ENCODE measurements at places on chromosomes 5 and 9.

DNA sequence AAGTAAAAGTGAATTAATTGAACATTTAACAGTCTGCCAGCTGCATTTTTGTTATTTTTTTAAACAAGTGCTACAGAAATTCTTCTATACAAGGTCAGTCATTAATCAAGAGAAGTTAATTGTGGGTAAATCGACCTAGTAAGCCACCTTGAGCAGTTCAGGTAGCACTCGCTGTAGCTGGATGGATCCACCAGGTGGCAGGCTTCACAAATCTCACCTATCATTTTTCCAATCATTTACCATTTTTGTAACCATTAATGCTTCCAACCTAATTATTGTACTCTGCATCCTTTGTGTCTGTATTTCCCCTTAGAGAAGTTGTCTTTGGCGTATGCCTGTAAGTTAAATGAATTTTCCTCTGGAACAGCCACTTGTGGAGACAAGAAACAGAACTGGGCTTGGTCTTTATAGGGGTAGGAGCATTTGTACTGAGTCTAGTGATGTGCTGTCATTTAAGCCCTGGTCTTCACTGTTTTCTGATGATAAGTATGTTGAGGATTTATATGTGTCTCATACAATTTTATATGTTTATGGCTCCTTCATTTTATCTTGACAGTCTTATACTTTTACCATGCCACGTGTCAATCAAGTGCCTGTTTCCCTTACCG is 39.5 kb downstream of the CD180 start:
- no peak for DNase-seq

GRCh38 chr9:4741365-4742089 is 525 bp upstream of the AK3 start:
- DNase-seq, result peak; percentile 88

DNA sequence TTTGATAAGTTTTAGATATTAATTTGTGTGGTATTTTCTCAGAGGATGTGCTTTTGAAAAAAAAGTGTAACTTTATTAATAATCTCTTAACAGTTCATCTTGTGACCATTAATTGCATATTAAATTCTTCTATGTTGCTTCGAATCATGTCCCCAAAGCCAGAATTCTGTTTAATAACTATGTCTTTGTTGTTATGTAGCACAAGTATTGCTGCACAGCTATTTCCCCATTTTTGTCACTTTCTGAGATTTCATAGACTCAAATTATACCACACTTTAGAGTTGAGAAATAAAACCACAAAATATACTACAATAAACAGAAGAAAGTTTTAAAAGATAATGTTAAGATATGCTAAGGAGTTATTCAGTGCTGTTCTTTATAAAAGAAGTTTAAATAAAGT is 2.8 kb downstream of the MEF2C start:
- DNase-seq, result no peak

DNA sequence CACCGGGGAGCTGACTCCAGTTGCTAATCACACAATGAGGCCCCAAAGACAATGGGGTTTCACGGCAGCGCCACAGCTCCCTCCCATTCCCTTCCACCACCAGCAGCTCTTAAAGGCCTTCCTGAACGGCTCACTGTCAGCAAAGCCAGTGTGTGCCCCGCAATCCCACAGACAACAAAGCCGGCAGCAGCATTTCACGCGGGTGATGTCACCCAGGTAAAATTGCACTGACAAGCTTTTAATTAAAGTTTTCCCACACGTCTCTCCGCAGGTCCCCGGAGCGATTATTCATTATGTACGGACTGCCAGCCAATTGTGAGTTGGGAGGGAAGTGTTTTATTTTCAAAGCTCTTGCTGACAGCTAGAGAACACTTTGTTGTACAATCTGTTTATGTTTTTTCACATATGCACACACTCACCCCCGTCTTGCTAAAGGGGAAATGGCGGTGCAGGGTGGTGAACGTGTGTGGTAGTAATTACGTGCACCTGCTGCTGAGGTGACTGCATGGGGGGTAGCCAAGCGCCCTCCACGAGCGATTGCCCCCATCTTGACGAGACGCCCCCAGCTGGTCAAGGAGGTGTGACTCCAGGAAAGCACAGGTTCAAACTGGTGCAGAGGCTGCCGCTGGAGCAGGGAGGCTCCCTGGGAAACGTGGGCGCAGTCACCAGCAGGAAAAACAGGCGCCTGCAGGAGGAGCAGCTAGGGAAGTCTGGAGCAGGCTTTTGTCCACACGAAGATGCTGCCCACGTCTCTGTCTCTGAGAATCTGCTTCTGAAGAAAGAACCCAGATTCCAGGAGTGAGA is 65.0 kb downstream of the IRX2 start:
- DNase-seq, result no peak

- no peak for DNase-seq
Measured at GRCh38 chr5:32044434-32044833, 129.7 kb downstream of the GOLPH3 start.

- DNase-seq, result no peak
Measured at GRCh38 chr9:91732187-91733005, 217.6 kb downstream of the ROR2 start.

- no peak for DNase-seq
Measured at GRCh38 chr9:78905986-78906755, 609.2 kb downstream of the PSAT1 start.

DNA sequence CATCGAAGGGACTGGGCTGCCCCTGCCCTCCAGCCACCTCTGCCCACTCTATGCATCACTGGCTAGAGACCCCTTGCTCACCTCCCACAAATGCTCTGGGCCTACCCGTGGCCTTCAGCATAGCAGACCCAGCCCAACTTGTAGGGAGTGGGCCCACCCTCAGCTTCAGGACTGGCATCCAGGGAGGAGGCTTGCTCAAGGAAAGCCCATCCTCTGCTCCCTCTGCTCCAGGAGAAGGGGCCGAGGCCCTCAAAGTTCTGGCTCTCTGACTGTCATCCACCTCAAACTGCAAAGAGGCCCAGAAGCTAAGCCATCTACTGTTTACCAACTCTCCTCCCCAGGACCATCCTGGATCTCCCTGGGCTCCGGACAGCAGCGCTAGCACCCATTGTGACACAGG is 84.5 kb downstream of the C5orf15 start:
- no peak for DNase-seq

DNA sequence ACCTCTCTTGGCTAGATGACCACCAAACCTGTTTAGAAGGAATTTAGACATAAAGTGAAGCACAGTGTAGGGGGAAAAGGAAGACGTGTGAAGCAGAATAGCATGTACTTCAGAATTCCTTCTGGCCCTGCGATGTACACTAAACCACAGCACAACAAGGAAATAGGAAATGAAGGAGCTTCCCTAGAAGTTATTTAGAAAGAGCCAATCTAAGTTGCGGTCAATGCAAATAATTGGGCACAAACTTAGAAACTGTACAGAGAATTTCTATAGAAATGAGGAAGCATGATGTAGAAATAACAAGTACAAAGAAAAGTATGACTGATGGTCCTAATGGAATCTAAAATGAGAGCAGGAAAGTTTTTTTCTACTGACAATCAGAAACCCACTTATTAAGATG is 41.5 kb downstream of the ANKRD55 start:
- DNase-seq, result no peak

- DNase-seq, result no peak
Measured at GRCh38 chr5:179251276-179251969, 93.8 kb downstream of the ADAMTS2 start.

Data from vagina (tissue), 2 donors.